Cardiac atrium fibroblast (primary cell): ENCODE measurements at places on chromosomes 6 and 20. TPM values are rescaled to one million over a fixed set of nuclear protein-coding genes. Genes with fewer than 3 reads are reported as not detected.

The SNPH gene
- 4.5 and 5.5 TPM in 2 replicates for total RNA-seq

The C2 gene
- 0.97 and 2.2 TPM in 2 replicates for total RNA-seq

The CNKSR3 gene
- 4.7 and 6.2 TPM in 2 replicates for total RNA-seq

The FAM184A gene
- total RNA-seq = not detected in 2 replicates

The PTPRT gene
- 0.16 TPM in 1 of 2 replicates, not detected in the other for total RNA-seq

The SGK2 gene
- total RNA-seq = not detected in 2 replicates

The FOXA2 gene
- total RNA-seq = not detected in 2 replicates

The OR2H2 gene
- not detected in 2 replicates for total RNA-seq

The EEF1A1 gene
- total RNA-seq = 15,190 and 16,784 TPM in 2 replicates

The FAM83C gene
- not detected in 2 replicates for total RNA-seq

The LY6G6C gene
- not detected in 2 replicates for total RNA-seq

The CCN5 gene
- 4.1 and 5.8 TPM in 2 replicates for total RNA-seq
